ENCODE measurements at places on chromosomes 7 and 10. TPM values are rescaled to one million over a fixed set of nuclear protein-coding genes. Genes with fewer than 3 reads are reported as not detected.

GRCh38 chr10:17474595-17475323 lies 20.4 kb upstream of the ST8SIA6 start:
- no peaks in the 10 kb centered on the region for H3K36me3 ChIP-seq
- H3K4me3 ChIP-seq = no peak overlapping the region
- no peak for DNase-seq

- no peak overlapping the region for H3K4me3 ChIP-seq
- DNase-seq = no peak
- no peak overlapping the region for H3K27ac ChIP-seq
- no peaks in the 10 kb centered on the region for H3K27me3 ChIP-seq
- H3K36me3 ChIP-seq = no peaks in the 10 kb centered on the region
Measured at GRCh38 chr7:155337946-155338631, 40.4 kb downstream of the INSIG1 start.

Gene FGFBP3
- not detected for total RNA-seq

- no peaks in the 10 kb centered on the region for H3K36me3 ChIP-seq
- DNase-seq = no peak
- no peak overlapping the region for H3K27ac ChIP-seq
- no peaks in the 10 kb centered on the region for H3K27me3 ChIP-seq
Measured at GRCh38 chr7:69703099-69703498, 104.8 kb downstream of the AUTS2 start.

Gene EFCAB10
- total RNA-seq = not detected

- no peak overlapping the region for H3K4me3 ChIP-seq
- H3K36me3 ChIP-seq = no peaks in the 10 kb centered on the region
- H3K27me3 ChIP-seq = no peaks in the 10 kb centered on the region
- no peak for DNase-seq
- no peaks in the 10 kb centered on the region for H3K4me1 ChIP-seq
Measured at GRCh38 chr10:30528429-30528786, 94.4 kb downstream of the MAP3K8 start.

Gene FAM131B
- total RNA-seq = 0.66 TPM

DNA sequence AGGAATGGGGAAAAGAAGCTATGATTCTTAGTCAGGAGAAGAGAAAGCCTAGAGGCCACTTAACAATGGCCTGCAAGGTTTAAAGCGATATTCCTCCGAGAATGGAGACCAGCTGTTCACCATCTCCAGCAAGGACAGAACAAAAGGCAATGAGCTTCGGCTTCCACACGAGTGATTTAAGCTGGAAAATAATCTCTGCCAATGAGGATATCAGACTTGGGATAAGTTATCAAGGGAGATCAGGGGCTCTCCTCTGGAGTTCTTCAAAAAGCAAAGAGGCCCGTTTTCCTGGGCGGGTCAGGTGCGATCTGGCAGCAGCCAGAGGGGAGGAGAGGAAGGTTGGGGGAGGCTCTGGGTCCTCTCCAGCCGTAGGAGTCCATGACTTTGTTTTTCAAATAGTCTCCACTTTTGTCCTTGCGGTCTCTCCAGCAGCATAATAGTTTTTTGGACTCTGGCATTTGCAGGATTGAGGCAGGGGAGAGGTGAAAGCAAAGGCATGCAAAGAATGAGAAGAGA lies 211.3 kb downstream of the SKIDA1 start:
- H3K27me3 ChIP-seq = no peaks in the 10 kb centered on the region
- H3K4me1 ChIP-seq = no peaks in the 10 kb centered on the region
- H3K27ac ChIP-seq = no peak overlapping the region
- no peak overlapping the region for H3K4me3 ChIP-seq

- no peak overlapping the region for H3K4me3 ChIP-seq
- no peak for DNase-seq
- H3K4me1 ChIP-seq = no peaks in the 10 kb centered on the region
- H3K27me3 ChIP-seq = no peaks in the 10 kb centered on the region
- no peak overlapping the region for H3K27ac ChIP-seq
Measured at GRCh38 chr7:137036768-137037167, 168.3 kb downstream of the CHRM2 start.

Gene INMT
- total RNA-seq = 3.2 TPM

Gene SCART1
- 12.4 TPM for total RNA-seq

Gene ESYT2
- total RNA-seq = 63.7 TPM

GRCh38 chr7:4610768-4611467 lies 71.2 kb upstream of the FOXK1 start:
- no peaks in the 10 kb centered on the region for H3K27me3 ChIP-seq
- no peak for DNase-seq
- no peaks in the 10 kb centered on the region for H3K4me1 ChIP-seq

GRCh38 chr10:94571528-94571927 lies 25.9 kb downstream of the HELLS start:
- no peaks in the 10 kb centered on the region for H3K4me1 ChIP-seq
- no peak overlapping the region for H3K27ac ChIP-seq
- H3K4me3 ChIP-seq = no peak overlapping the region
- no peaks in the 10 kb centered on the region for H3K36me3 ChIP-seq

- H3K27ac ChIP-seq = no peak overlapping the region
- H3K36me3 ChIP-seq = no peaks in the 10 kb centered on the region
- no peak overlapping the region for H3K4me3 ChIP-seq
- no peaks in the 10 kb centered on the region for H3K4me1 ChIP-seq
- no peak for DNase-seq
Measured at GRCh38 chr10:80421050-80421706, 12.8 kb downstream of the PRXL2A start.

Gene PLAU
- 2.9 TPM for total RNA-seq

- no peak for DNase-seq
- no peaks in the 10 kb centered on the region for H3K36me3 ChIP-seq
- H3K27ac ChIP-seq = peak overlapping the region; percentile 65
- no peaks in the 10 kb centered on the region for H3K4me1 ChIP-seq
- no peaks in the 10 kb centered on the region for H3K27me3 ChIP-seq
Measured at GRCh38 chr7:70647801-70648498, 484.0 kb upstream of the GALNT17 start.

- no peak for DNase-seq
- H3K27me3 ChIP-seq = no peaks in the 10 kb centered on the region
- no peak overlapping the region for H3K27ac ChIP-seq
- H3K36me3 ChIP-seq = no peaks in the 10 kb centered on the region
- H3K4me1 ChIP-seq = no peaks in the 10 kb centered on the region
- no peak overlapping the region for H3K4me3 ChIP-seq
Measured at GRCh38 chr7:71237945-71238344, 106.0 kb downstream of the GALNT17 start.

Gene WNT8B
- total RNA-seq = not detected

- DNase-seq = no peak
- no peaks in the 10 kb centered on the region for H3K27me3 ChIP-seq
- H3K4me3 ChIP-seq = no peak overlapping the region
- H3K36me3 ChIP-seq = no peaks in the 10 kb centered on the region
Measured at GRCh38 chr10:8245131-8245813, 190.8 kb downstream of the GATA3 start.

Gene H2BK1
- total RNA-seq = not detected

Gene JAKMIP3
- 0.18 TPM for total RNA-seq

DNA sequence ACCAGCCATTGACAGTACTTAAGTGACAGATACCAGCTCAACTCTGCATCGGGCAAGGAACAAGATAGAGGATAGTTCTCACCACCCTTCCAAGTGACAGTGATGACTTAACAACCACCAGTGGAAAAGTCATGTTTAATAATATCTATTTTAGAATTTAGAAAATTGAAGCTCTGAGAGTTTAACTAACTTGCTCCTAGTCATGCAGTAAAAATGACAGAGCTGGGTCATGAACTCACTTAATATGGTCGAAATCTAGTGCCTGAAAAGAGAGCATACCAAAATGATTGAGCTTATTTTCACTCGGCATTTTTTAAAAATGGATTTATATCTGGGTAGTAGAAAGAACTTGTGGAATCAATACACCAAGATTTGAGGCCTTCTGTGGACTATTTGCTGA lies 367.8 kb upstream of the IGFBP3 start:
- H3K36me3 ChIP-seq = no peaks in the 10 kb centered on the region
- H3K27ac ChIP-seq = no peak overlapping the region
- DNase-seq = no peak
